ENCODE measurements at places on chromosomes 4 and X.

DNA sequence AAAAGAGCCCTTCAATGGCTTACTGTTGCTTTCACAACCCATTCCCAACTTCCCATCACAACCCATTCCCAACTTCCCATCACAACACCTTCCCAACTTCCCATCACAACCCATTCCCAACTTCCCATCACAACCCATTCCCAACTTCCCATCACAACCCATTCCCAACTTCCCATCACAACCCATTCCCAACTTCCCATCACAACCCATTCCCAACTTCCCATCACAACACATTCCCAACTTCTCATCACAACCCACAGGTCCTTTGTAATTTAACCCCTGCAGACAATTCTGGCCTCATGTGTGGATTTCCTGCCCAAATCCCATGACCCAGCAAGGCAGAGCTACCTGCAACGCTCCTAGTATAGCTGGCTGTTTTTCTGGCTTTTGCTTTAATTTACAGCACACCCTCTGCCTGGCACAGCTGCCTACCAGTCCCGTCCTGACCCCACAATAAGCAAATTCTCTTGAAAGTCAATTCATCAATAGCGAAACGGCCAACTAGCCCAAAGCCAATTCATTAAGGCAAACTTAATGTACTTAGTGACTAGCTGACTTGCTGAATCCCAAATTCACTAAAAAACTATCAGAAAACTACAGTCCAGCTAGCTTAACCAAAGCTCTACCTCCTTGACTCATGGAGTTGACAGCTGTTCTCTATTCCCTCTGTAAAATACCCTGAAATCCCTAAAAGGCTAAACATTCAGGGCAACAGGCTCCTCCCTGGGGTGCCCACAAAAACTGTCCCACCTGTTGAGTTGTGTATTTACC lies 75.6 kb downstream of the AFAP1 start:
- no peak for DNase-seq

GRCh38 chr4:128390475-128390996 lies 102.9 kb upstream of the PGRMC2 start:
- no peak for DNase-seq

GRCh38 chr4:149972407-149972806 lies 105.8 kb upstream of the DCLK2 start:
- DNase-seq: no peak

DNA sequence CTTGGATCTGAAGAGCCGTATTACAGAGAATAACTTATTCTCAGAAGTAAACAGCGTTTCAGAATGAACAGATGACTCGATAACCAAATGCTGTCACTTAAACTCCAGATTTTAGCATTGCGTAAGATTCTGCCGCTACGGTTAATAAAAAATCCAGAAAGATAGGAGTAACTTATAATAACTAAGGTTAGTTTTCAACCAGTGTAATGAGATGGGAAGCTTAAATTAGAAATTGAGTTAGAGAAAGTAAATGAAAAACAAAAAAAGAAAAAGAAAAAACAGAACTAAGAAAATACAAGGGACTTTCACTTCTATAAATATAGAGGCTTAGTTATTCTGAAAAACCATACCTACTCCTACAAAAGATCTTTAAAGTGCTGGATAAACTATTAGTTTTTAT lies 13.1 kb upstream of the PARM1 start:
- no peak for DNase-seq

- DNase-seq: no peak
Measured at GRCh38 chr4:79042079-79042674, 102.9 kb upstream of the PAQR3 start.

Measured in stimulated activated CD4-positive, alpha-beta T cell treated with anti-CD3 and anti-CD28 coated beads, Interleukin-2, amount 100 ng/mL, for 24 hours (primary cell).